ENCODE measurements at places on chromosomes 3 and 15.

DNA sequence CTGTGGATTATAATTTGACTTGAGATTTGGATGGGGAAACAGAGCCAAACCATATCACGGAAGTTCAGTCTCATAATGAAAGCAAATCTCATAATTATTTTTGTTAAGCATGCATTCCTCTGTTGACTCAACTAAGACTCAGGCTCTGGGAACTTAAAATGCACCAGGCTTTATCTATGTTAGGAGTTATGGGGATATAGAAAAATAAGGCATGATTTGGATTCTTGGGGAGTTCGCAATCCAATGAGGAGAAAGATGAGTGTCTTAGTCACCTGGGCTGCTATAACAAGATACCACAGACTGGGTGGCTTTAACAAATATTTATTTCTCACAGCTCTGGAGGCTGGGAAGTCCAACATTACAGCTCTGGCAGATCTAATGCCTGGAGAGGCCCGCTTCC is 89.4 kb upstream of the TJP1 start:
- no peak for DNase-seq

- no peak for DNase-seq
Observed at GRCh38 chr3:141405025-141405424, 36.7 kb downstream of the ZBTB38 start.

- no peak for DNase-seq
Observed at GRCh38 chr3:87949879-87950208, 109.0 kb downstream of the CGGBP1 start.

DNA sequence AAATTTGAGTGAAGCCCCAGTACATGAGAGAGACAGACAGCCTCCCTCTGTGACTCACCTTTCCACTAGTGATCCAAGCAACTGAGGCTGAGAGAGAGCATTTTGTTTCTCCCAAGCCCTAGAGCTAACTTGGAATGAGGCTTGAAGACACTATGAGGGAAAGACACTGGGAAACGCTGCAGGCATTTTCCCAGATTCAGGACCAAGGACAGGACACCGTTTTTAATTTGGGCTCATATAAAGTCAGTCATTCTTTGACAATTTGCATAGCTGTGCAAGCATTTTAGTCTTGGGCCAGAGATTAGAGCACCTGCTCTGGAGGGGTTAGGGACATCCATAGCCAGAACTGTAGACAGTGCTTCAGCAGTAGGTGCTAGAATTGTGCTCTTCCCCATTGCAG is 249.0 kb downstream of the AGBL1 start:
- no peak for DNase-seq

DNA sequence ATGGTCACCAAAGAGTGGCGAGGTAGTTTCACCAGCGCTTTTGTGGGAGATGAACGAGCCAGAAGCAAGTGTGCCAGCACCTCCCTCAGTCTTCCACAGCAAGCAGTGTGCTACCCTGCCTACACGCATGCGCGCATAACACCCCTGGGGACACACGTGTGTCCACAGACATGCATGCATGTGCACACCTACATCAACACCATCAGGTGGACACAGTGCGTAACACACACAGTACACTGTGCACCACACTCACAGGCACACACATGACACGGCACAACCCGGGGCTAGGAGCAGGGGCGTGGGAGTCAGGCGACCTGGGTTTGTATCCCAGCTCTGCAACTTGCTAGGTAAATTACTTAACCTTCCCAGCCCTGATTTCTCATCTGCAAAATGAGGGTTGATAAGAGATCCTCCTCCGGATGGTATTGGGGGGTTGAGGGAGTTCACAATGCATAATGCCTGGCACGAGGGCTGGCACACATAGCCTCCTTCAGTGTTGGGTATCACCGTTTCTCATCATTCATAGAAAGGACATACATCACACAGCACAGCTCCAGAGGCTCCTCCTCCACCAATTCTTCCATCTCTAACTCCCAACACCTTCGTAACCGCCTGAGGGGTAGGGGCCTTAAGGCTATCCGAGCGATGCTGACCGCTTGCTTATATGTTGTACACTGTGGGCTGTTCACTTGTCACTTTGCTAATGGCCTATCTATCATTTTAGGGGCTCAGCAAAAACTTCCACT is 174.9 kb downstream of the SMAD6 start:
- no peak for DNase-seq

DNA sequence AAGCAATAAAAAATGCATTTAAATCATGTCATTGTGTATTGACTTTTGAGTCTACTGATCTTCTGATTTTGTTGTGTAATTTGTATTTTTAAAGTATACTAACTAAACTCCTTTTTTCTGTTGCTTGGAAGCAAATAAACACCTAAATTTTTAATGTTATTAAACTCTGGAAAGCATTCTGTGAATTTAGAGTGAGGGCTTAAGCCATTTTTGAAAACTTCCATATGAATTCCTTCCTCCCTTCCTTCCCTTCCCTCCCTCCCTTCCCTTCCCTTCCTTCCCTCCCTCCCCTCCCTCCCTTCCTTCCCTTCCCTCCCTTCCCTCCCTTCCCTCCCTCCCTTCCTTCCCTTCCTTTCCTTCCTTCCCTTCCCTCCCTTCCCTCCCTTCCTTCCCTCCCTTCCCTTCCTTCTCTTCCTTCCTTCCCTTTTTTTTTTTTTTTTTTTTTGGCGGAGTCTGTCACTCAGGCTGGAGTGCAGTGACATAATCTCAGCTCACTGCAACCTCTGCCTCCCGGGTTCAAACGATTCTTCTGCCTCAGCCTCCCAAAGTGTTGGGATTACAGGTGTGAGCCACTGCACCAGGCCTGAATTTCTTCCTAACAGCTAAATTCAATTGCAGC is 56.6 kb upstream of the SENP5 start:
- no peak for DNase-seq

- no peak for DNase-seq
Observed at GRCh38 chr3:69231929-69232440, 109.6 kb upstream of the LMOD3 start.

DNA sequence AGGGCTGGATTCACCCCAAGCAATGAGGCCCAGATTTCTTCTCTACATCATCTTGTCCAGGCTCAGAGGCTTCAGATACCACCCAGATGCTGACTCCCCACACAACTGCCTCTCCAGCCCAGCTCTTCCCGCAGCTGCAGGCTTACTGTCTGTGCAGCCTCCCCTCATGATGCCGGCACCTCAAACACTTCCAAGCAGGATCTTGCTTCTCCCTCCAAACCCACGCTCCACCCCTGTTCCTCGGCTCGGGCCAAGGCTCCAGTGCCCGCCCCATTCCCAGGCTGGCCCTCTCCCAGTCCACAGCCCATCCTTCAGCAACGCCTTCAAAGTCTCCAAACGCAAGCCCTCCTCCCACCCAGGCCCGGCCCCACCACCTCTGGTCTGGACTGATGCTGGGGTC is 159.2 kb upstream of the LINGO1 start:
- no peak for DNase-seq

DNA sequence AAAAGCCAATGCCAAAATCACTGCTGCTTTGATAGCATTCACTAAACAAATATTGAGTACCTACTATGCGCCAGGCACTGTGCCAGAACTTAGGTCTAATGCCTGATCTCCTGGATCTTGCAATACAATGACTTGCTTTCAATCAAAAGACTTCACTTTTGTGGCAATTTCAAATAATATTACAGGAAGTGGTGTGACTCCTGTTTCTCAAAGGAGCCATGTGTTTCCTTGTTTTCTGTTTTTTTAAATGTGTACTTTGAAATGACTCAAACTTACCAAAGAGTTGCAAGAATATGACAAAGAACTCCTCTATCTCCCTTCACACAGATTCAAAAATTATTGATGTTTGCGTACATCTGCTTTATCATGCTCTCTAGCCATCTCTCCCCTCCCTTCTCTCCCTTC is 18.3 kb downstream of the OSBPL10 start:
- no peak for DNase-seq

GRCh38 chr15:39783244-39783820 is 691 bp upstream of the FSIP1 start:
- DNase-seq: no peak

GRCh38 chr3:185318141-185318540 is 44.8 kb upstream of the MAP3K13 start:
- DNase-seq: no peak

- no peak for DNase-seq
Observed at GRCh38 chr3:117399311-117400078, 689.9 kb downstream of the TUSC7 start.

DNA sequence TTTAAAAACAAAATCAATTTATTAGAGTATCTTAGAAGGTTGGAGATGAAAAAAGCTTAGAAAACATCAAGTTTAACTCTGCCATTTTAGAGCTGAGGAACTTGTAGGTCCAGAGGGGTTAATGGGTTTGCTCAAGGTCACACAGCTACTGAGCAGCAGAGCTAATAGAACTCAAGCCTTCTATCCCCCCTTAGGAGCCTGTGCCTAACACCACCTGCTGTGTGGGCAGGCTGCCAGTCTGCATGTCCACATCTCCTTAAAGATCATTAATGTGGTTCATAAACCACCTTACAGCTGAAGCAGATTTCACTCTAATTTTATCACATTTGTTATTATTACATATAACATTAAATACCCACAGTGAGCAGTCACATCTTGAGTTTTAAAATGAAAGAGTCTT is 14.1 kb upstream of the SLC35G2 start:
- no peak for DNase-seq

DNA sequence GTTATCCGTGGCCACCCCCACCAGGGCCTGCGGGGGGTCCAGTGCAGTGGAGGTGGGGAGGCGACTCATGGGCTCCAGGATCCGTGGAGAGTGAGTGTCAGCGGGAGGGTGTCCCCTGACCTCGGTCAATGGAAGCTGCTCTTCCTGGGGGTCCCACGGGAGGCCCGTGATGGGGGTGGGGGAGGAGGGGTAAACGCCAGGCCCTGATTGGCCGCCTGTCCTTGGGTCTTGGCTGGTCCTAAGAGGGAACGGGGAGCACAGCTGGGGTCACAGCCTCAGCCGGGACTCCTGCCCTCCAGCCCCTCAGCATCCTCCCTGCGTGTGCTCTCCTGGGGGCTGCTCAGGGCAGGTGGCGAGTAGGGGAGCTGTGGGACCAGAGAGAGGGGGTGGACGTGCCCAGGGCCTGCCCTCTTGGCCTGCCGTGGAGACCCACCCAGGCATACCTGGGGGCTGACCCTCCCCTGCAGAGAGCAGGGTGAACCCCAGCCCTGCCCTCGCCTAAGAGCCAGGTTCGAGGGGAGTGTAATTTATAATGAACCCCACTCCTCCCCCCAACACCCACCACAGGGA is 184.6 kb downstream of the GOLGA6L6 start:
- no peak for DNase-seq

DNA sequence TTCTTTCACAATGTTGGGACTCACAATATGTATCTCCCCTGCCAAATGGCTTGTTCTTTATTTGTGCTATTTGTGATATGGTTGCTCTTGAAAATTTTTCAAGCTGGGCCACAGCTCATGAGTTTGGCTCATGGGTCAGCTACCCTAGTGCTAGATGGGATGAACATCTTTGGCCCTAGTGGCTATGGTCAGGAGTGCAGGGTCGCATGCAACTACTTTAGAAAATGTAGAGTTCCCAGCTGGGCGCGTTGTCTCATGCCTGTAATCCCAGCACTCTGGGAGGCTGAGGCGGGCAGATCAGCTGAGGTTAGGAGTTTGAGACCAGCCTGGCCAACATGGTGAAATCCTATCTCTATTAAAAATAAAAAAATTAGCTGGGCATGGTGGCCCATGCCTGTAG is 55.8 kb downstream of the POLR2M start:
- no peak for DNase-seq

DNA sequence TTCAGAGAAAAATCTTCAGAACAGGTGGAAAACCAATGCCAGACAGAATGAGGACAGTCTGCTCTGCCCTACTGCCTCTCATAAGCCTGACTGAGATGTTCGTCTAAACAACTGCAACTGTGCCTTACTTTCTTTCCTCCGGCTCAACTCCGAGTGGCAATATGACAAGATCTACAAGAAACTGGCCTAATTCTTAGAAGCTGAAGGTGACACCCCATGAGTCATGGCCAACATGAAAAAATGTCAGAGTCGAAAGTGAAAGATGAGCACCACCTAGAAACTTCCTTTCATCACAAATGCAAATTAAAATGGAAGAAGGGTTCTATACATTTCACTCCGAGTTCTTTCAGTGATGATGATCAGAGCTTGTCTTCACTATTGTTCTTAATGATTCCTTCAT is 12.9 kb downstream of the PCYT1A start:
- DNase-seq: peak; percentile 38

GRCh38 chr15:63473999-63474809 is 30.2 kb upstream of the USP3 start:
- DNase-seq: peak; percentile 41

GRCh38 chr3:189500299-189500698 is 130.9 kb upstream of the TP63 start:
- DNase-seq: no peak

DNA sequence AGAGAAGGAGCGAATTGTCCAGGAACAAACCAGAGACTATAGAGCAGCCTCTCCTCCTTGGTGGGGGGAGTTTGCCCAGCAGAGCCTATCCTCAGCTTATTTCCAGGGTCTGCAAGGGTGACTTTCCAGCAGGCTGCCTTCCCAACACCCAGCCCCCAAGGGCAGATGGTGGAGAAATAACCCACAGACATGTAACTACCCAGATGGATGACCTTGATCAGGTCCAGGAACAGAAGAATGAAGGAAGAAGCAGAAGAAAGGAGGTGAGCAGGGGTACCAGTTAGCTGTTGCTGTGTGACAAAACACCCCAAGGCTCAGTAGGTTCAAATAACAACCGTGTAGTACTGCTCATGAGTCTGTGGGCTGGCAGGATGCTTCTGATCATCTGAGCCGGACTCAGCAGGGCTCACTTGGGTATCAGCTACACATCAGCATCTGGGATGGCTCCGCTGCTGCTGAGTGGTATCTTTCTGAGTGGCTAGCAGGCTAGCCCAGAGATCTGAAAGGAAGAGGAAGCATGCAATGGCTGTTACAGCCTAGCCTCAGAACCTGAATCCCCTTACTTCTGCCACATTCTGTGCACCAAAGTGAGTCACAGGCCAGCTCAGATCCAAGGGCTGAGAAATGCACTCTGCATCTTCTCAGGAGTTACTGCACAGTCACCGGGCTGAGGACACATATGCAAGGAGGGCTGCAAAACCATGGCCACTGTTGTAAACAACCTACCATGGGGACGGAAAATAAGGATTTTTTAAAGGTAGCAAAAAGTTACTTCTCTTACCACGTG is 22.2 kb upstream of the TXNRD3 start:
- DNase-seq: no peak
